Prostate gland (tissue), 2 donors: ENCODE measurements at places on chromosomes 12 and 14.

GRCh38 chr12:72077111-72077820, 138.6 kb downstream of the TPH2 start:
- DNase-seq = no peak

- no peak for DNase-seq
Measured at GRCh38 chr12:45435945-45436710, 220.2 kb downstream of the ANO6 start.

GRCh38 chr12:14111230-14111865, 129.9 kb upstream of the GRIN2B start:
- DNase-seq = no peak

DNA sequence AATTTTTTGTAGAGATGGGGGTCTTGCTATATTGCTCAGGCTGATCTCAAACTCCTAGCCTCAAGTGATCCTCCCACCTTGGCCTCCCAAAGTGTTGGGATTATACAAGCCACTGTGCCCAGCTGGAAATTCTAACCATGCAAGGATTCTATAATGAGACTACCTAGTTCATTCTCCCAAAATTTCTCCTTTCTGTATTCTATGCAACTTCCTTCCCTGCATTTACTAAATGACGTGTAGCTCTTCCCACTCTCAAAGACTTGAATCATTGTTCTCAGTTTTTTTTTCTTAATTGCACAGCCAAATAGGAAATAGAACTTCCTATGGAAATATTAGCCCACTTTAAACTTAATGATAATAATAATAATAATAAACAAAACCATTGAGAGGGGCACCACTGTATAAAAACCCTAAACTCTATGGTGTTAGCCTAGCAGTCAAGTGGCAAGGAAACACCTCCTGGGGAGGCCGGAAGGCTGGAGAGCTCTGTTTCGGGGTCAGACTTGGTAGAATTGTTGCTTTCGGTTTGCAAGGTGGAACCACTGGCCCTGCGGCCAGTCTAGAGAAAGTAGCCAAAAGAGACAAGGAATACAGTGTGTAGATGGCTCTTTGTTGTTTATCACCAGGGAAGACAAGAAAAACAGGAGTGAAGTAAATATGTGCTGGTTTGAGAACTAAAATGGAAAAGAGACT, 40.0 kb upstream of the TESC start:
- DNase-seq = no peak

- DNase-seq = peak; percentile 41
Measured at GRCh38 chr12:57621497-57622292, 10.5 kb downstream of the ARHGEF25 start.

GRCh38 chr12:14893506-14894250, 8.0 kb upstream of the MGP start:
- no peak for DNase-seq

DNA sequence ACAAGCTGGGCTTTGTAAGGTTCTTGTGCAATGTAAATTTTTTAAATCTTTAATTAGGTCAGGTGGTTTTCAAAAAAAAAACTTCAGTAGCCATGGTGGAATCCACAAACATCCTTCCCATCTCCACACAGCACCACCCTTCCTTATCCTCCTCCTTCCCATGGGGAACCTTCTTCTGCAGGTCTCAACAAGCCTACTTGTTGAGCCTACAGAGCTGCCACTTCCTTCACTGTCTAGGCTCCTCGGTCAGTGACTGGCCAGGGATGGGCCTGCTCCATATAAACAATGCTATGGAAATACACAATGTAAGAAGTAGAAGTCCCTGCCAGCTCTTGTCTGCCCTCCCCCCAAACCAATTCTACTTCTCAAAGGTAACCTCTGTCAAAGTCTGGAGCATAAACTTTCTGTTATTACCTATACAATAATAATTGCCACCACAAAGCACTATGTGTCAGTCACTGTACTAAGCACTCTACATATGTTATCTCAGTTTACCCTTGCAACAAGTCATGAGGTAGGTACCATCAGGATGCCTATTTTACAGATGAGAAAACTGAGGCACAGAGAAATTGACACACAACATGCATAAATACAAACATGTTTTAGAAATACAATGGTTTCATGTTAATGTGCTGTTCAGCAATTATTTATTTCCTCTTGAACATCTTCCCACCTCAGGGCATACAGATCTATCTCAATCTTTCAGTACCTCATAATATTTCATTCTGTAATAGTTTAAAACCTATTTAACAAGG, 17.4 kb downstream of the LIMA1 start:
- no peak for DNase-seq

DNA sequence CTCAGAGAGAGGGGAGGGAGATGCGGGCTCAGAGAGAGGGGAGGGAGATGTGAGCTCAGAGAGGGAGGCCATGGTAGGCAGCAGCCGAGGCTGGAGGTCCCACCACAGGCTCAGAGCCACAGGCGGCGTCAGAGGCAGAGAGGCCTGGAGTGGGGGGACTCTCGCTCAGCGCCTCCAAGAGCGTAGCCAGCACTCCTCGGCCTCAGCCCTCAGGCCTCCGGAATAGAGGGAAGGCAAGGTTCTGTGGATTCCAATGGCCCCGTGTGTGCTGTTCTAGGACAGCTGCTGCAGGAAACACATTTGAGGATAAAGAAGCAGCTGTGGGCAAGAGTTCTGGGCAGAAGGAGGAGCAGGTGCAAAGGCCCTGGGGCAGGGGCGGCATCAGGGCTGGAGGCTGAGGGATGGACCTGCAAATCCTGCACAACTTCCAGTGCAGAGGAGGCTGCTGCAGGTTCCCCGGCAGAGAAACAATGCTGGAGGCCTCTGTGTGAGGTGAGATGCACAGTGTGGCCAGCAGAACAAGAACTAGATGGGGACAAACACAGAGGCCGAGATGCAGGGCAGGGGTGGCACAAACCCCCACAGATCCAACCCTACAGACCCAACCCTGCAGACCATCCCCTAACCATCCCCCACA, 59.1 kb upstream of the GALNT9 start:
- DNase-seq = no peak

DNA sequence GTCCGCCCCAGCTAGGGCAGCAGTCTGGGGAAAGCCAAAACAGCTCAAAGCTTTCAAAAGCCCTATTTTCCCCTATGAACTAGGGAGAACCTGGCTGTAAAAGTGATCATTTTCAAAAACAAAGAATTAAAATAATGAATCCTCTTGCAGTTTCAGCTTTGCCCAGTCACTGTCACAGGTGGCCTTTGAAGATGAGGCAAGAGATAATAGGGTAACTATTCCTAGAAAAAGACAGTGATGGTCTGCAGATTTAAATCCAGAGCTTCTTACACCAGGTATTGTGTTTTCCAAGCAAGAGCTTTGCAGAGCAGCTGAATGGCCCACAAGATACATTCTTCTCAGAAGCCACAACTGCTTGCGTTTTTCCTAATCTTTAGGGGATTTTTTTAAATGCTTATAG, 80.2 kb upstream of the NUDT4 start:
- no peak for DNase-seq

- no peak for DNase-seq
Measured at GRCh38 chr12:88062474-88062873, 33.3 kb upstream of the C12orf50 start.

DNA sequence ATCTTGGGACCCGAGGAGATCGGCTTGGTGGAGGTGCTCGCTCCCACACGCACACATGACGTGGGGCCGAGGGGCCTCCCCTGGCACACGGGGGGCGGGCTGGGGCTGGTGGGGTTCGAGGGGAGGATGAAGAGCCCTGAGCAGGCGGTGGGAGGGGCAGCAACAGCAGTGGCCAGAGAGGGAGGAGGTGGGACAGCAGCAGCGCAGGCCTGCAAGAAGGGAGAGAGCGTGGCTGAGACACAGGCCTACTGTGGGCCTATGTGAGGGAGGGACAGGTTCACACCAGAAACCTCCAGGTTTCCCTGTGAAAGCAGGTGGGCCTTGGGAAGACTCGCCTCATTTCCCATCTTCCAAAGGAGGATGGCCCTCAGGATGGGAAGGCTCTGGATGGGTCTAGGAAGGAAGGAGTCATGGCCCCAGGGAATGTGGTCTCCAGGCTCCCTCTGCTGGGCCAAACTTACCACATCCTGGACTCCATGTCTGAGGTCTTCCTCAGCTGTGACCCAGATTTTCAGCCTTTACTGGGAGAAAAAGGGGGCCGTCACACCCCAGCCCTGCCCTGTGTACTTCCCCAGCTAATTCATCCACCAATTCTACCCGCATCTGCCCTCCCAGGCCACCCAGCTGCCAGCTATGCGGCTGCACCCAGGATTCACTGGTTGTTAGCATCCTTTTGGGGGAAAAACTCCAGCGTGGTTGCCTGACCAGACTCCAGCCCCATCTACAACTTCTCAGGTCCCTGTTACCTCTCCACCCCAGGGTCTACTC, 2.8 kb downstream of the PIANP start:
- no peak for DNase-seq

- peak; percentile 78 for DNase-seq
Measured at GRCh38 chr12:48105867-48106680, at the start of gene SENP1. Gene SENP1 (minus strand): TSS chr12:48106079. CDS start chr12:48101472, 4,607 bp downstream.

DNA sequence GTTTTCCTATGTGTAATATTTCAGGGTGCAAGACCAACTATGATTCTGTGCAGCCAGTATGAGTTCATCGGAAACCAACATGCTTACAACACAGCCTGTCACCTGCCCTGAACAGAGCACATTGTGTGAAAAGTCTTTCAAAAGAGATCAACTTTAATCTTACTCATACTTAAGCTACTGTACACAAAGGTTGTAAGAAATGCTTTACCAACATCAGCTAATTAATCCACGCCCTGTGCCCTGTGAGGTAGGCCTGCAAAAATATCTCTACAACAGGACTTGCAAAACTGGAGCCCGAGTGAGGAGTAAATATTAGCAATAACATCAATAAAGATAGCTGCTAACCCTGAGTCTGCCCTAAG, 15.1 kb downstream of the APPL2 start:
- no peak for DNase-seq

DNA sequence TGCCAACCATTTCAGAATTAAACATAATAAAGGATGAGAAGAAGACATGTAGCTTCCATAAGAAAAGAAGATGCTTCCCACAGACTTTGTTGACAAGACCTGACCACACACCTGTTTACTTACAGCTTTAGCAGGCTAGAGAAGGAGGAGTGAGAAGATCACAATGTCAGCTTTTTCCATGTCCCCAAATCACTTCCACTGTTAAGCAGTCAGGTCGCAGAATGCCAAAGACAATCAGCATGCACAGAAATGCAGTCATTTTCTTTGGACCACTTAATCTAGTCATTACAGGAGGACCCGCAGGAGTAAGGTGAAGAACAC, 314.9 kb downstream of the SSPN start:
- no peak for DNase-seq

DNA sequence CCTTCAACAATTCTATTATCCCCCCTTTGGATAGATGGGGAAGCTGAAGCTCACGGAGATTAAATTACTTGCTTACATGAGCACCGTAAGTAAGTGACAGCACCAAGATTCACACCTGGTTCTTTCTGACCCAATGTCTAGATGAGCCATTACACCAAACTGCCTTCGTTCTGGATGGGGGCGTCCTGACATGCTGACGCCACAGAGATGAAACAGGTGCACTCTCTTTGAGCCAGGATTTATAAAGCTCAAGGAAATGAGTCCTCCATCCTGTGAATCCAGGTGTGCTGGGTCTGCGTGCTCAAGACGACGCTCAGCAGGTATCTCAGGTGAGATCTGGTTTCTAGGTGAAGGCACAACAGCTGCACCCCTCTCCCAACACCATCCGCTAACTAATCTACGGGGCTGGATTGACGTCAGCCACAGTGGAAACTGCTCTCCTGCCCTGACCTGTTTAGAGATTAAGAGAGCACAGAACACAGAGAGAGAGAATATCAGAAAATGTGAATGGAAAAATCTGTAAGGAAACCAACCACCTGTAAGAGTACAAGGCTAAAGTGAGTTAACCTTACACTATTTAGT, 61.6 kb downstream of the KSR2 start:
- no peak for DNase-seq

- no peak for DNase-seq
Measured at GRCh38 chr12:123529686-123530085, 3.8 kb downstream of the RILPL1 start.

DNA sequence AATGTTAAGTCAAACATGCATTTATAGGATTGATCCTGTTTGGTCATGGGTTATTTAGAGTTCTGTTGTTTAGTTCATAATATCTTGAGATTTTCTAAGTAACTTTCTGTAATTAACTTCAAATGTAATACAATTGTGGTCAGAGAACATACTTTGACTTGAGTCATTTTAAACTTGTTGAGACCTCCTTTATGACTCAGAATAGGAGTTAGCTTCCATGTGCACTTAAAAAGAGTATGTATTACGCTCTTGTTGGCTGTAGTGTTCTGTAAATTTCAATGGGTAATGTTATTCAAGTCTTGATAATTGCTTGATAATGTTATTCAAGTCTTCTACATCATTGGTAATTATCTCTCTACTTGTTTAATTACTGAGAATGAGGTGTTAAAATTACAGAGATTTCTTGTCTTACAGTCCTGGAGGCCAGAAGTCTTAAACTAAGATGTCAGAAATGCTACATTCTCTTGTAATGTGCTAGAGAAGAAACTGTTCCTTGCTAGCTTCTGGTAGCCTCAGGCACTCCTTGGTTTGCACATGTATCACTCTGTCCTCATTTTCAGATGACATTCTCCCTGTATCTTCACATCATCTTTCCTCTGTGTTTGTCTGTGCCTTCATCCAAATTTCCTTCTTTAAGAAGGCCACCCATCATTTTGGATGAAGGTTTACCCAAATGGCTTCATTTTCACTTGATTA, 197.3 kb downstream of the TMTC3 start:
- no peak for DNase-seq

DNA sequence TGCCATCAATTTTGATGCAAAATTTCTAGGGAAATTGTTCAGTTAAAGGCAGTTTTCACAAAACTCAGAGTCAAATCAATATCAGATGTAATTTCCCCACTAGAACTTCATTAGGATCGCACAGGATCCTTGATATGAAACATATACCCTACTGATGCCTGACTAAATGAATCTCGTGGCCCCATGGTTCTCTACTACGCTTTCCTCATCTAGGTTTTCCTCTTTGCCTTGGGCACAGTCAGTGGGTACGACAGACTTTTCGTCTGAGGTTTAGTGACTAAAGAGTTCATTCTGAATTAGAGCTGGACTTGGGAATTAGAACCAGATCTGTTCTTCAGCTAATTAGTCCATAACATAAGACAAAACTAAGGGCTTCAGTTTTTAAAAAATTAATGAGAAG, 42.5 kb upstream of the GNPNAT1 start:
- DNase-seq = no peak

DNA sequence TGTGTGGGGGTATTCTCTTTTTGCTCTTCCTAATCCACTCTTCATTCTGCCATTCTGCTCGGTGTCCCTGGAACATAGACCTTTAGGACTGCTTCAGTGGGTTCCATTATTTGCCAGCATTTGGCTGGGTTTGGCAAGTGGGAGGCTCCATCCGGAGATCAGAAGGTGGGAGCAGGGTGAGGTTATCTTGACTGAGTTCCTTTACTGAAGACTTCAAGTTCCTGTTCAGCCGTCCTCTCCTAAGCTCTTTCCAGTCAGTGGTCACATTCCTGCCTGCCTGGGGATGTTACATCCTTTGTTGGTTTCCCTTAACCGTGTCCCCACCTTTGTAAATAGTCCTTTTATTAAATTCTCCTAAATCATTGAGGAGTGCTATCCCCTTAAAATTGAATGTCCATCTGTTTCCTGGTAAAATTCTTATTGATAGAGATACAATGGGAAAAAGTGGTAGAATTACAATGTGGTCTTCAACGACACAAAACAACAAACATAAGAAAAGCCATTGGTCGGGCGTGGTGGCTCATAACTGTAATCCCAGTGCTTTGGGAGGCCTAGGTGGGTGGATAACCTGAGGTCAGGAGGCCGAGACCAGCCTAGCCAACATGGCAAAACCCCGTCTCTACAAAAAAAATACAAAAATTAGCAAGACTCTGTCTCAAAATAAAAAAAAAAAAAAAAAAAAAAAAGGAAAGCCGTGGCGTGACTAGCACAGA, 5.0 kb upstream of the MIA2 start:
- no peak for DNase-seq

GRCh38 chr14:28765831-28766468, 637 bp upstream of the FOXG1 start:
- DNase-seq = no peak
